ENCODE measurements at places on chromosomes 3 and 15. TPM values are rescaled to one million over a fixed set of nuclear protein-coding genes. Genes with fewer than 3 reads are reported as not detected.

PCOLCE2 gene
- polyA plus RNA-seq: 2.4 TPM

- peak; percentile 80 for DNase-seq
Measured at GRCh38 chr15:72168131-72168807, 29.3 kb downstream of the GRAMD2A start.

GRCh38 chr3:155778462-155778861 lies 27.6 kb downstream of the C3orf33 start:
- no peak for DNase-seq

WDR53 gene
- polyA plus RNA-seq: 12.3 TPM

DNA sequence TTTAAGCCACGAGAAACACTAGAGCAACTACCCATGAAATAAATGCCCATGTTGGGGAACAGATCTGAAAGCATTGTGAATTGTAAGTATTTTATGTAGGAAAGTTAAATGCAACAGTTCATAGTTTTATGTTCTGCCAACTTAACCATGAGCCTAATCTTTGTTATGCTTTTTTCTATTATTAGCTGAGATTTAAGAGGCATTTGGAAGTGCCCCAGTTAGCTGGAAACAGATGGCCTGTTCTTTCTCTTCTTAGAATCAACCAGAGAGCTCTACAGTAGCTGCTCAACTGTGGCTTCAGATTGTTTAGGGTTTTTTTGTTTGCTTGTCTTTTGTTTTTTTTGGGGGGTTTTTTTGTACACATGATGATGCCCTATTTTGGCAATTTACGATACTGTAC lies 284.4 kb downstream of the KCNH8 start:
- DNase-seq: no peak

- DNase-seq: no peak
Measured at GRCh38 chr3:195597229-195597628, 13.5 kb upstream of the APOD start.

DNA sequence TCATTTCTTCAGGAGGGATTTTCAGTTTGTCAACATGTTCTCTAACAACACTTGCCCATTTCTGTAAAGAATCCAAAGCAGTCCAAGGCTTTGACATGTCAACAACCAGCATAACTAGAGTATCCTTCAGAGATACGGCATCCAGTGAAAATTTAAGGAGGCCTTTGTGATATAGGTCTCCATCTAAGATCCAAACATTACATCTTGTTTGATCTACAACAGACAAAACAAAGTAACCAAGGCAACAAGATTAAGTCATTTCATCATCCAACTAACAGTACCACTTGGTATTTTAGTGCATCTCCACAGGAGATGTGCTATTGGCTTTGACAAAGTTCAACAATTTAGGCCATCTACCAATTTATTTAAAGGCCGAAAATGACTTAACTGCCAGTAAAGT lies 25.8 kb downstream of the DYNC1LI1 start:
- DNase-seq: no peak

- peak; percentile 97 for DNase-seq
Measured at GRCh38 chr15:69468241-69469121, 15.9 kb downstream of the RPLP1 start.

GRCh38 chr15:31090766-31091165 lies 10.8 kb downstream of the TRPM1 start:
- DNase-seq: no peak

MCTP2 gene
- 2.7 TPM for polyA plus RNA-seq

- DNase-seq: no peak
Measured at GRCh38 chr3:116050311-116050915, 394.9 kb downstream of the LSAMP start.

DNA sequence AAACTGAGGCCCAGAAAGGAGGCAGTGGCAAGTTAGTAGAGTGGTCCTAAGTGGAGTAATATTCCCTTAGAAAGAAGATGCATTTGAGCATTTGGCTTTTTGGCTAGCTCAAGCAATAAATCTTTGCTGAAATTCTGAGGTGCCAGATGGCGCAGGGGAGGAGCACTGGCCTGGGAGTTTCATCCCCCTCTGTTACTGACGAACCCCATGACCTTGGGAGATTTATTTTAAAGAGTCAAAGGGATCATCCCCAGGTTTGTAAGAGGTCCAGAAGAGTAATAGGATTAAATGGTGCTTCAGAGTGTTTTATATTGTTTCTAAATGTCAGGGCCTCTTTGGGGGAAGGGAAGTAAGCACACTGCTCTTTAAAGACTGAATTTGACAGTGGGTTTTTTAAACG lies 85.1 kb upstream of the PIAS1 start:
- no peak for DNase-seq
